ENCODE measurements at places on chromosomes 7 and 10.

DNA sequence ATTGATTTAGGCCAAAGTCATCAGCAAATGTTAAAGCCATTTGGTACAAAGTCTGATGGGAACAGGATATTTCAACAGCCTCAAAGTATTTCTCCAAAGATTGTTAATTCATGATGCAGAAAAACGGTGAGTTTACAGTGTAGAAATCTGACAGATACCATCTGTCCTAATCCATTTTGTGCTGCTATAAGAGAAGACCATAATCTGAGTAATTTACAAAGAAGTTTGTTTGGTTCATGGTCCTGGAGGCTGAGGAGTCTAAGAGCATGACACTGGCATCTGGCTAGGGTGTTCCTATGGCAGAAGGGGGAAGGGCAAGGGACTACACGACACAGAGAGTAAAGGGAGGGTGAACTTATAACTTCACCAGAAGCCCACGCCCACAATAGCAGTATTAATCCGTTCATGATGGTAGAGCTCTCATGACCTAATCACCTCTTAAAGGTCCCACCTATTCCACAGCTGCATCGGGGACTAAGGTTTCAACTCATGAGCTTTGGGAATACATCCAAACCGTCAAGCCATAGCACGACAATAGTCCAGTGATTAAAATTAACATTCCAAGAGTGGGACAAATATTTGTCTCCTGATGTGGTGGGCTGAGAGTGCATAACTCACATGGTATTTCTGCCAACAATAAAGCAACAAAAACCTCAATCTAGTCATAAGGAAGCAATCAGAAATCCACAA lies 298.6 kb upstream of the AKR1E2 start:
- no peak for DNase-seq

GRCh38 chr7:24214670-24215069 lies 69.3 kb upstream of the NPY start:
- DNase-seq = no peak

DNA sequence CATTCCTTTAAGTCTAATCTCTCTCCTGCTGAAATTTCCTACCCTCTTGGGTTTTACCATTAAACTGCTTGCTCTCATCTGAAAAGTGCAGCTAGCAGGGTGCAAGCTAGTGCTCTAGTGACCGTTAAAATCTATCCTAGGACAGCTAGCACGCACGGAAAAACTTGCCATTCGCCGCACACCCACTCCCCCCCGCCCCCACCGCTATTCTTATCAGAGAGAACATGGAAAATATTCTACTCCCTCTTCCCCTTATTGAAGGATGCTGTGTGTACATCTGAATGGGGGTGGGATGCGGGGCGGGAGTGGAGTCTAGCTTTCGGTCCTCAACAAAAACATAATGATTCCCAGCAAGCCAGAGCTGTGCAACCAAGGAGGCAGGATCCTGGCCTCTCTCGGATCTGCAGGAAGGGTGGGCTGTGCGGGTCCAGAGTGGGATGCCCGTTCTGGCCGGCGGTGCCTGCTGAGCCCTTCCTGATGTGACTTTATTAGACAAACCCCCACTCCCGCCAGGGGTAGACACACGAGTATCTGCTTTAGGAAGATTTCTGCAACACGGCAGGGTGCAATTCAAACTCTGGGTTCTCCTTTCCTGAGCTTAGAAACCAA lies 1.1 kb upstream of the ADRA2A start:
- DNase-seq = no peak

GRCh38 chr10:17768496-17768895 lies 16.5 kb downstream of the TMEM236 start:
- DNase-seq = no peak

- DNase-seq = no peak
Measured at GRCh38 chr10:96341219-96342182, 17.3 kb downstream of the OPALIN start.

- no peak for DNase-seq
Measured at GRCh38 chr7:100211342-100211780, 8.4 kb upstream of the PVRIG start.

- DNase-seq = peak; percentile 55
Measured at GRCh38 chr10:124725171-124725631, 19.0 kb downstream of the FAM53B start.

DNA sequence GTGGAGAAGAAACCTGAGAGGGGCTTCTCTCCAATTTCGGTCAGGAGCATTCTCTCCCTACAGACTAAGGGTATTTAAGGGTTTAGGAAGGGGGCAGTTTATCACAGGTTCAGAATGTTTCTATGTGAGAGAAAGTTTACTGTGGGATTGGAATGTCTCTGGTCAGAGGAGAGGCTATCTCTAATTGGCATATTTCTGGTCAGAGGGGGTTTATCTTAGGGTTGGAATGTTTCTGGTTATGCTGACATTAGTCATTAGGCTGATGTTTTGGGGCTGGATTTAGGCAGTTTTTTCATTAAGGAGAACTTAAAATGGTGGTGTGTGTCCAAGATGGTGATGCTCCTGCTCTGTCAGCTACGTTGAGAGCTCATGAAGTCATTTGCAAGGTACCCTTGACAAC lies 758.0 kb downstream of the TYW1 start:
- DNase-seq = no peak

DNA sequence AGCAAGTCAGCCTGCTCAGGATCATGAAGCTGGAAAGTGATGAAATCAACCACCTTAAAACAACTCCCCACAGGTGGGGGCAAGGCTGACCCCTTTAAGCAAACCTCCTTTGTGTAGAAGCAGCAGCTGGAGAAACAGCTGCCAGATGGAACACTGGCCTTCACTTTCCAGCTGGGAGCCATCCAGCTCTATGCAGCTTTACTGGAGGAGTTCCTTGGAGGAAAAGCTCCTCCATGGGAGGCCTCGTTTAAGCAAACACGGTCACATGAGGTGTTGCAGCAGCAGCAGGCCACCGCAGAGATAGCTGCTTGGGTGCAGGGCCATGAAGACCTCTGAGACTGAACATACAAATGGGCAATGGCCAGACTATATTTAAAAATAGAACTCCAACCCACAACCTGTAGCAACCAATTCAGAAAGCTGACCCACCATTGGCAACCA lies 13.0 kb upstream of the DLG5 start:
- no peak for DNase-seq

- no peak for DNase-seq
Measured at GRCh38 chr7:92150450-92151017, 16.3 kb upstream of the CYP51A1 start.

DNA sequence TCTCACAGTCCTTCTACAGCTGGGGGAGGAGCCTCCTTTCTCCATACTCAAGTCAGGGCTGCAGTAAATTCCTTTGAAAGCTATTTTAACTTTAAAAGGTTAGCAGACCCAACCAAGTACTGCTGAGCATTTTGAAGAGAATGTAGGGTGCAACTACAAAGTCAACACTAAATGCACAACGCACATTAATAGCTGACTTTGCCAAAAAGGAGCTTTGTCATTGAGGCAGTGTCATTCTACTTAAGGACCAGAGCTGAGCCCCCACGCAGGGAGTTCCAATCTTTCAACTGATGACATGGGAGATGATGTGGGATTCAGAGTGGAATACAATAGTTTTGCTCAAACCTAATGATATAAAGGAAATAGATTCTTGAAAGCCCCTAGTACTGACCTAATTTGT lies 20.3 kb downstream of the TECTB start:
- no peak for DNase-seq

- DNase-seq = no peak
Measured at GRCh38 chr10:124916098-124916584, 25.8 kb upstream of the ZRANB1 start.

DNA sequence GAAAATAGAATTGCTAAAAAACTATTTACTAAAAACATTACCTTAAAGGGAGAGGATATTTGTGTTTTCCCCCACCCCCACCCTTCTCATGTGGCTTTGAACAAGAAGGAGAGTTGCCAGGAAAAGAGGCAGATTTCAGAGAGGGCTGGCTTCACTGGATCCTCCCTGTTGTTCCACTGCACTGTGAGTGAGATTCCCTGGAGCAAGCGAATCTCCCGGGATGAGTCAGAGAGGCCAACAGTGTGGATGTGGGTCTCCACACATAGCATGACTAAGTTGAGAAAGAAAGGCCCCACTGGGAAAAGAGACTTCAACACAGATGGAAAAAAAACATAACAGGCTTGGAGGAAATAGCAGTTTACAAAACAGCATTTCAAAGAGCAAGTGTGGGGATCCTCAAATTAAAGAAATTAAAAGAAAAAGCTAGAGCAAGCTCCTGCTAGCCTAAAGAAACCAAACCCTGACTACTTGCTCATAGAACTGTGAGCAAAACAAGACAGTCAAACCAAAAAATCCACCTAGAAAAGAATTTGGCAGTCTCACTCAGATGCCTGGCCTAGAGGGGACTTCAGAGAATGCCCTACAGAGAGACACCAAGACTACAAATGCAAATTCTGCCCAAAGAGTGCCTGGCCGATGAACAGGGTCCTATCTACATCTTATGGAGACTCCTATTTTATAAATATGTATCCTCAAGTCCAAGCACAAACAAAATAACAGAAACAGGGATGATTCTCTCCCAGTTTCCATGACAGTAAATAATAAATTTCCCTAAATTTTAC lies 3.4 kb downstream of the CAV1 start:
- DNase-seq = no peak
